ENCODE measurements at places on chromosomes 3 and 15.
A peak's percentile ranks its signal among the peaks of the same experiment; 100 is the strongest.

GRCh38 chr3:158728851-158729250 lies 3.4 kb downstream of the RARRES1 start:
- DNase-seq: no peak

- DNase-seq: no peak
Observed at GRCh38 chr3:109926376-109926775, 589.0 kb upstream of the DPPA4 start.

GRCh38 chr15:83610901-83611685 lies 42.8 kb upstream of the ADAMTSL3 start:
- no peak for DNase-seq

DNA sequence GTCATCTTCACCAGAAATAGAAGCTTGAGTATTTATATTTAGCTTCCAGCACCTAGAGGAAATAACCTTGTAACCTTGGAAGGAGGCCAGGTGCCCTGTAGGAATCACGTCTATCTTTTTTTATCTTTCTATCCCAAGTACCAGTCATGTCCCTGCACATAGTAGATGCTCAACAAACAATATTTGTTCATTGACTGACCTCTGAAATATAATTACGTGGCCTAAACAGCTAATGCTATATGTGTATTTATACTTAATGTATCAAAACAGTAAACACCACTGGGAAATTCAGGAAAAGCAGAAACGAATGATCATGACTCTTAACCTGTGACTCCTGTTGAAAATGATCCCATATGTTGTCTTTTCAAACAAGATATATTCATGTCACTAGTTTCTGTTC lies 97.9 kb upstream of the ADAMTSL3 start:
- DNase-seq: no peak

- no peak for DNase-seq
Observed at GRCh38 chr15:82768414-82769054, 37.3 kb downstream of the FSD2 start.

- DNase-seq: no peak
Observed at GRCh38 chr3:191336833-191337232, 6.5 kb upstream of the UTS2B start.

GRCh38 chr3:111943533-111943932 lies 35.3 kb upstream of the ABHD10 start:
- DNase-seq: no peak

DNA sequence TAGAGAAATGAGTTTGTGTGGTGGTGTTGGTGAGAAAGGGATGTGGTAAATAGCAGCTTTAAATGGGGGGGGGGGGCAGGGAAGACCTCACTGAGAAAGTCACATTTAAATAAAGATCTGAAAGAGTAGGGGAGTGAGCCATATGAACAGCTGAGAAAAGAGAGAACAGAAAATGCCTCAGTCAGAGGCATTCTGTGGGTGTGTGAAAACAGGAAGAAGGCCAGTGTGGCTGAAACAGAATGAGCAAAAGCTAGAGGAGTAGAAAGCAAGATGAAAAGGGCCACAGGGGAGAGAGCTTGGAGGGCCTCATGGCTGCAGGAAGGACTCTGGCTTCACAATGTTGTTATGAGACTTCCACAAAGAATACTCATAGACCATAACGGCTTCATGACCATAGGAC lies 783.3 kb downstream of the ZPLD1 start:
- no peak for DNase-seq

DNA sequence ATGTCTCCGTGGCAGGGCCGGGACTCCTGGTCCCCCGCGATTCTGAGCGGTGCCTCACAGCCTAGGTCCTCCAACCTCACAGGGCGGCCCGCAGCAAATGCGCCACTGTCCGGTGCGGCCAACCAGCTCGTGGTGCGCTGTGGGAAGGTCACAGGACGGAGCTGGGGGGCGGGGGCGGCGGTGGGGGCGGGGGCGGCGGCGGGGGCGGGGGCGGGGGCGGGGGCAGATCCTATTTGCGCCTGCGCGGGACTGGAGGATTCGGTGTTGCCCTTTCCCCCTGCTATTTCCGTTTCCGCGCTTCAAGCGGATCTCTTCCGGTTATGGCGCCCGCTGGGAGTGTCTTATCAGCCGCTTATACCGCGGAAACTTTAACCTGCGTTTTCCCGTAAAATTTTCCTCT lies 106.7 kb upstream of the SNRPN start:
- DNase-seq: peak; percentile 60

DNA sequence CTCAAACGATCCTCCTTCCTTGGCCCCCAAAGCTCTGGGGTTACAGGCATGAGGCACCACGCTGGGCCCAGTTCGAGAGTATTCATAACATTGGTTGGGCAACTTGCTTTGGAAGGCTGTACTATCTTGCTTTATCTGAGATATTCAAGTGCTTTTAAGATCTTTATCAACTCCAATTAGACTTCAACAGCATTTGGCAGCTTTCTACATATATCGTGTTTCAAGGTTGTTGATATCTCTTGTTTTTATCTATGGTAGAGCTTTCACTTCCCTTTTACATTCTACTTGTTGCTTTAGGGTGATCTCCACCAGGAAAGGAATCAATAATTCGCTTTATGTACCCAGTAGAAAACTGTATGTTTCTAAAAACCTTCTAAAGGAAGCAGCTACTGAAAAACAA lies 395.3 kb downstream of the IL5RA start:
- no peak for DNase-seq

- DNase-seq: no peak
Observed at GRCh38 chr3:56974247-56974930, 86.1 kb upstream of the SPATA12 start.

GRCh38 chr3:122415104-122415744 lies 638 bp downstream of the WDR5B start:
- peak; percentile 61 for DNase-seq

DNA sequence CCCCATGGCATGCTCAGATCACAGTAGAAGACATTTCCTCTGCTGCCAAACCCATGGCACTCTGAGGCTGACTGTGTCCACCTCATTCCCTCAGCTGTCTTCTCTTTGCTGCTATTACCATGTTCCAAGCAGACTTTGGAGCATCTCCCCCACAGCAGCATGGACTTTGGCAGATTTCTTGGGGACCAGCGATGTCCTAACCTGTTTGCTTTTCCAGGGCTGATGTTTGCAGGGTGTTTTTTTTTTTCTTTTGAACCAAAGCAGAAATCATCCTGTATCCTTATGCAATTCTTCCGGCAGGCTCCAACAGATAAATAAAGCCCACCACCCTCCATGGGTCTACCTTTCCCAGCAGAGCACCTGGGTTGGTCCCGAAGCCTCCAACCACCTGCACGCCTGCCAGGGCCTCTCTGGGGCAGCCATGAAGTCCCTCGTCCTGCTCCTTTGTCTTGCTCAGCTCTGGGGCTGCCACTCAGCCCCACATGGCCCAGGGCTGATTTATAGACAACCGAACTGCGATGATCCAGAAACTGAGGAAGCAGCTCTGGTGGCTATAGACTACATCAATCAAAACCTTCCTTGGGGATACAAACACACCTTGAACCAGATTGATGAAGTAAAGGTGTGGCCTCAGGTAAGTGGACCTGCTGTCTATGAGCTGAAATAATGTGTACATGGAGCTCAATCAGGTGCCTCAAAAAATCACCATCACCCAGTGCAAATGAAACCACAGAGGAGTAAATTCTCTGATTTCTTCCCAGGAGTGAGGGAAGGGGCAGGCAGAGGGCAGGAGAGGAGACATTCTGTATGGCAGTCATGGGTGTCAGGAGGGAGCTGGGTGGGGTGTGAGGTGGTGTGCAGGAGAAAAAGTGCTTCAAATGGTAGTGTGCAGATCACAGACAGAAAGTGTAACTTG lies at the start of gene AHSG:
TSS of gene AHSG (plus strand) at position 340 of the 916 bp plus-strand sequence. CDS start at position 422, 82 bp downstream.
- DNase-seq: no peak

DNA sequence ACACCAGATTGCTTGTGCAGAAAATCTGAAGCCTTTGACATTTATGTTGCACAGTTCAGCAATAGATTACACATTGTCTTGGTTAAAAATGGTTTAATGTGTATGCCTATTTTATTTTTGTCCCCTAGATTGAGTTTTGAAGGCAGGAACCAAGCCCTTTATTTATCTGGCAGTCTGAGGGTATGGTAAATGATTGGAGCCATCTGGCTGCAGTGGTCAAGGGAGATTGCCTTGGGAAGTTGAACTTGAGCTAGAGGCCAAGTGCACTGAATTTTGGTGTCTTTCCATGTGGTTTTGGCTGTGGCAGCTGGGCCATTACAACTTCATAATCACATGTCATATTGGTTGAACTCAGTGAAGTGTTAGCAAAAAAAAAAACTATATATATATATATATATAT lies 248.7 kb upstream of the C2CD4B start:
- no peak for DNase-seq

- DNase-seq: no peak
Observed at GRCh38 chr3:177973241-177973840, 562.9 kb upstream of the KCNMB2 start.

DNA sequence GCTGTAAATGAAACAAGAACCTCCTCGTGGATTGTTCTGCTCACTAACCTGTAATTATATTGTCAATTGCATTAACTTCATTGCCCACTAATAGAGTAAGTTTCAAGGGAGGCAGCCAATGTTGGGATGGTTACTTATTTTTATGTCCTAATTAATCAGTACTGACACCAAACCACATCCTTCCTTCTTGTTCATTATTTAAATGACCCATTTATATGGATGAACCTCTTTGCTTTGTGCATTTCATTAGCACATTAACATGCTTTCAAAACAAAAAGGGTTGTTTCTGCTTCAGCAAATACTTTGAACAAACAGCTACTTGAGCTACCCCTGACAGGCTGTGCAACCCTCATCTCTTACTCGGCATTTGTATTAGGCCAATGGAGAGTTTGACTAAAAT lies 374.2 kb downstream of the MECOM start:
- no peak for DNase-seq

GRCh38 chr15:40463279-40463678 lies 7.5 kb upstream of the CHST14 start:
- no peak for DNase-seq

DNA sequence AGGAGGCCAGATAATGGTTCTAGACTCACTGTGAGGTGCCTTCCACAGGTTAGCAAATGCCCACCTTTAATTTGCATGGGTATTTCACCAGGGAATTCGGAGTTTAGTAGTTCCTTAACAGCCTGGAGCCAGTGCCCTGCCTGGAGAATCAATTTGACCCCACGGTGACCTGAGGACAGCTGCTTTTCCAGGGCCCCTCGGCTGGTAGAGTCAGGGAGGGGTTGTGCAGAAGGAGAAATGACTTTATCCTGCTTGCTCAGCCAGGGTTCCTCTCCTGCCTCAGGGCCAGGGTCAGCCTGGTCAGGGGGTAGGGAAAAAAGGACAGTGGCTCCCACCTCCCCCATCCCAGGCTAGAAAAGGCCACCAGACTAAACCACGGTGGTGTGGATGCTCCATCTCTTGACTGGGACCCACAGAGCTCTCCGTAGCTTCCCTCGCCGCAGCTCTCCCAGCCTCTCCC lies 12.0 kb downstream of the DLL4 start:
- no peak for DNase-seq

- DNase-seq: no peak
Observed at GRCh38 chr3:159080821-159081220, 279.0 kb downstream of the MFSD1 start.

DNA sequence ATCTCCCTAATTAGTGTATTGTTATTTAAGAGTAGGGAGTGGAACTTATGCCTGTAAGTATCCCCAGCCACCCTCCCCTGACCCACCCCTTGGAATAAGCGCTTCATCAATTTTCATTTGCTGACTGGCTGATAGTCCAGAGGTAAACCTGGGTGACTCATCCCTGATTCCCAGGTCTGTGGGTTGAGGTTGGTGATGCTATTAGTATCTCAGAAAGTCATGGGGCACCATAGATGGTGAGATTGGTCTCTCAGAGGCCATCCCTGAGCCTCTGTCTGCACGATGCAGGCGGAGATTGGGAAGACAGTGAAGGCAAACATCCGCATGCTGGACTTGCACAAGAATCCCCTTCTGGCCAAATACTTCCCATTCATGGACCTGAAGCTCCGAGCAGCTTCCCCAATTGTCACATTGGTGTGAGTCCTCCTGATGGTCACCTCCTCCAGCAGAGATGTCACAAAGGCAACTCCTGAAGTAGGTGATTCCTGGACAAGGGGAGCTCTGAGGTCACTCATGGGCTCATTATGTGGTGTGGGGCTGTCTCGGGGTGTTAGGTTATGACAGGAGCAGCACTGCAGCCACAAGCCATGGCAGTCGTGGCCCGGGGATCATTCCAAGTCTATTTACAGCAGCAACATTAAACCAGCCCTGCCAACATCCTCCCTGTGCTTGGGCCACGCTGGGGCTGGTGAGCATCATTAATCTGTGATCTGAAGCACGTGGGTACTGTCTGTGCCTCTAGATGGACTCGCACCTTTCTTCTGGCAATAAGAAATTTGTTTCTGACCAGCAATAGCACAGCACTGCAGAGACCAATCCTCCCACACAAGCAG lies 6.8 kb upstream of the TXNRD3 start:
- DNase-seq: no peak

DNA sequence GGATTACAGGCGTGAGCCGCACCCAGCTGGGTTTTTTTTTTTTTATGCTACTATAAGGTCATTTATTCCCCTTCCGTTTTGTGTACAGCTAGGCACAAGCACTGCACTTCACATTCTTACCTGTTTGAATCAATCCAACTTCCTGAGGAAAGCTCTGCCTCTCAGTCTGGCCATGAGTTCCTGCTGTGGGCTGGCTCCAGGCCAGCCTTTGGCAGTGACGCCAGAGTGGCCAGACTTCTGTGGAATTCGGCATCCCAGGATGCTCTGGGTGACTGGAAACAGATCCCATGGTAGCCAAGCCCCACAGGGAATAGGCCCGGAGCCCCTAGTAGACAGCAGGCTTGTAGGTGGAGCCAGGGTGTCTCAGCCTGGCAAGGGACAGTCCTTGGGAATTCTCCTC lies 21.5 kb upstream of the TIMP4 start:
- peak; percentile 77 for DNase-seq

- DNase-seq: no peak
Observed at GRCh38 chr3:99472385-99472784, 166.0 kb upstream of the COL8A1 start.

- DNase-seq: no peak
Observed at GRCh38 chr3:28651159-28651558, 302.5 kb upstream of the AZI2 start.

DNA sequence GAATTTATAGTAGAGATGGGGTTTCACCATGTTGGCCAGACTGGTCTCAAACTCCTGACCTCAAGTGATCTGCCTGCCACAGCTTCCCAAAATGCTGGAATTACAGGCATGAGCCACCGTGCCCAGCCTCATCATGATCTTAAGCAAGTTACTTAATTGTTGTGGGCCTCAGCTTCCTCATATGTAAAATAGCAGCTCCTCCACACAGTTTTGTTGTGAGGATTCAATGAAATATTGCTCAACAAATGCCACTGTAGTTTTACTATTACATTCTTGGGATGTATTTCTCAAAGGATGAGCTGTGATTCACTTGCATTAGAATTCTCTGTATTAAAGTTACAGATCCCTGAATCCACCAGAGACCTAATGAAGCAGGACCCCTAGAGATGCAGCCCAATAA lies 168.8 kb downstream of the ADAMTS9 start:
- DNase-seq: no peak
